ENCODE measurements at places on chromosomes 1 and 21.
A peak's percentile ranks its signal among the peaks of the same experiment; 100 is the strongest.

DNA sequence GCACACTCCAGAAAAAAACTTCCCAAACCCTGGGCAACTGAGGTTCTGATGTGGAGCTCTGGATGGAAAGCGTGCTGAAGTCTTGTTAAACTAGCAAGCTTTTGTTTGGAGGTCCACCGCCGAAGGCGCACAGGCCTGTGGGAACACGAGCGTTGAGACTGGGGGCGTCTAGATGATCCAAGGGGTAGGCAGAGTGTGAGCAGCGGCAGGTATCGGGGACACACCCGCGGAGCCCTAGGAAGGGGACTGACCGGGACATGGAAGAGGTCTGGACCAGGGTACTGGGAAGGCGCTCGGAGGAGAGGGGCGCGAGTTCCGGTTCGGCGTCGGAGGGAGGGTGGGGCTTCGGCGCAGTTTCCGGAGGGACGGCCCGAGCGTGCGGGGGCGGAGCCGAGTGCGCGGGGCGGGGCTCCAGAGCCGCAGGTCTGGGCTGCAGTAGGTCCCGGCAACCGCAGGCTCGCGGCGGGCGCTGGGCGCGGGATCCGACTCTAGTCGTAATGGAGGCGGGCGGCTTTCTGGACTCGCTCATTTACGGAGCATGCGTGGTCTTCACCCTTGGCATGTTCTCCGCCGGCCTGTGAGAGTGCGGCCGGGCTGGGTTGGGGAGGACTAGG is at the start of gene SLC50A1:
SLC50A1 (plus strand) TSS at position 438 of the 614 bp plus-strand sequence; CDS start at position 498, 60 bp downstream.
- DNase-seq = peak; percentile 98

GRCh38 chr1:236301080-236301957 is 19.6 kb upstream of the ERO1B start:
- no peak for DNase-seq

DNA sequence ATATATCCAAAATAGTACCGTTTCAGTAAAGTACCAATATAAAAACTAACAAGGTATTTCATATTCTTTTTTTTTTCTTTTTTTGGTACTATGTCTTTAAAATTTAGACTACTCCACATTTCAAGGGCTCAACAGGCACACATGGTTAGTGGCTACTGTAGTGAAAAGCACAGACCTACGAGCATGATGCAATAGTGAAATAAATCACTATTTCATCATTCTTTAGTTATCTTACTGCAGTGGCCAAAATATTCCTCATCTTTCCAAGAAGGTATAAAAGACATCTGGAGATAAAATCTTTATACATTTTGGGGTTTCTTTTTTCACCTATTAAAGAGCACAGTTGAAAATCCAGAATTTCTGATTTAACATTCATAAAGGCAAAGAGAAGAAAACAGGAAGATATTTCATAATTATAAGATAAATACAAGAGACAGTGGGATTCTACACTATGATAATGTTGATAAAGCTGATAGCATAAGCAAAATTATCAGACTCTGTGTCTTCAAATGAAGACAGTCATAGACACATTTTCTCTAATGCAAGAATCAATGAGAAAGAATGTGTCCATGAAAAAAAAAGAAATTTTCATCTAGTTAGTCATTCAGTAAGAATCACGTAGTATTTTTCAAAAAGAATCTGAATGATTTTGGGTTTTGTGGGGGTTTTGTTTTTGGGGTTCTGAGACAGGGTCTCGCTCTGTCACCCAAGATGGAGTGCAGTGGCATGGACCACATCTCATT is 41.9 kb downstream of the CEP170 start:
- DNase-seq = no peak

DNA sequence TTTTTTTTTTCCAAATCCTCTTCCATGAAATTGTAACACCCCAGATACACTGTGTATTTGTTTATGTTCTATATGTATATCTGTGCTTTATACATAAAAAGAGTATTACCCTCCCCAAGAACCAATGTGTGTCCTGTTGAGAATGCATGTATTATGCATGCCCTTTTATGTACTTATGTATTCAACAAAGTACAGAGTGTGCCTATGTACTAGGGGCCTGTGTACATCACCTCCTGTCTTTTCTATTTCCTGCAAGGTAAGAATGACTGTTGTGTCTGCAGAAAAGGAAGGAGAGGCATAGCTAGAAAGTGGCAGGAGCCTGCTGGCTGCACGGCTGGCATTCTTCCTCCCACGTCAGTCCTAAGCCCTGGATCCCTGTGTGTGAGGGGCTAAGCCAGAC is 7.0 kb downstream of the TMEM61 start:
- DNase-seq = no peak

GRCh38 chr21:44853601-44854390 is 19.7 kb downstream of the PTTG1IP start:
- DNase-seq = no peak

- peak; percentile 23 for DNase-seq
Observed at GRCh38 chr1:226641671-226642231, 93.2 kb downstream of the STUM start.

DNA sequence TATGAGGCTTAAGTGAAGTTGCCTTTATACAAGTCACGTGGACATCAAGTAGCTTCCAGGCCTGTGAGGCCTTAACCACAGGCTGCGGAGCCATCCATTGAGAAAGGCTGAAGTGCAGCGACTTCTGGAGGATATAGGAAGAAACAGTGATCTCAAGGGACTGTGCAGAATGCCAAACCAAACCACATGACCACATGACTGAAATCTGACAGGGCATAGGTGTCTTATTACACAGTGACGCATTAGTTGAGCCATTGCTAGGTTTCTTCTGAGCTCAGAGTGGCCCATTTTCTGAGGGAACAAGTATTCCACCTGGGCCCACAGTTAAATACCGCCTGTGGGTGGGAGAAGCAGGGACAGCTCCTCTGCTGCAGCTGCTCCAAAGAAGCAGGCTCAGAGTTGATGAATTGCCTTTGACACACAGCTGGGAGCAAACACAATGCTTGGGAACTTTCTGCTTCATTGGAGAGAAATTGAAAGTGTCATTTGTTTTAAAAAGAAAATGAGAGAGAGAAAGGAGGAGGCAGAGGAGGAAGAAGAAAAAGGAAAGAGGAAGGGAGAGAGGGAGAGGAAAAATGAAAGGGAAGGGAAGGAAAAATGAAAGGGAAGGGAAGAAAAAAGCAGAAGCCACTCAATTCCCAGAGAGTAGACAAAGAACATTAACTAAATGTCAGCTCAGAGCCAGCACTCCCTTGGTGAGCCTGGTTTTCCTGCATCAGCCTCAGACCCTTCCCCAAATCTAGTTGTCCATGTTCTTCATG is 94.4 kb downstream of the COLGALT2 start:
- no peak for DNase-seq

DNA sequence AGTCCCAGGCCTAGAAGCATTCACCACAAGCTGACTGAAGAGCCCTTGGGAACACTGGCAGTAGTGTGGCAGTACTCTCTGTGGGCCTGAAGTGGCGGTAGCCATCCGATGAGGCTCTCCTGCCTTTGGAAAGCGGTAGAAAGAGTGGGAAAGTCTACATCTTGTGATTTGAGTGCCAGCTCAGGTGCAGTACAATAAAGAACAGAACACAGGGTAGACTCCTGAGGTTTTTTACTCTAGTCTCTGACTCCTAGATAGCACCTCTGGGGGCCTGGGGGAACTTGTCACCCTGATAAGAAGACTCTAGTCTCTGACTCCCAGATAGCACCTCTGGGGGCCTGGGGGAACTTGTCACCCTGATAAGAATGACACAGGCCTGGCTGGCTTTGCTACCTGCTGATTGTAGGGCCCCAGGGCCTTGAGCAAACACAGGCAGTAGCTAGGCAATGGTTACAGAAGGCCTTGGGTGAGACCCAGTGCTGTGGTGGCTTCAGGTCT is 18.0 kb upstream of the IL20 start:
- DNase-seq = no peak

All from activated naive CD8-positive, alpha-beta T cell treated with anti-CD3 and anti-CD28 coated beads, Interleukin-2, amount 10 ng/mL, durations not matched to agents 7 days and 5 days (primary cell).